ENCODE measurements at places on chromosomes 16 and 17. TPM values are rescaled to one million over a fixed set of nuclear protein-coding genes. Genes with fewer than 3 reads are reported as not detected.

Gene KRT32
- not detected for total RNA-seq

Gene CD300E
- total RNA-seq: not detected

Gene RPTOR
- 37.1 TPM for total RNA-seq

Gene QPRT
- 30.1 TPM for total RNA-seq

GRCh38 chr16:27322858-27323780, 9.3 kb downstream of the IL4R start:
- no peaks in the 10 kb centered on the region for H3K27me3 ChIP-seq
- no peak overlapping the region for H3K27ac ChIP-seq
- H3K4me3 ChIP-seq: no peak overlapping the region
- peaks cover 45% of the 10 kb centered on the region for H3K4me1 ChIP-seq
- peaks cover 2% of the 10 kb centered on the region for H3K36me3 ChIP-seq
- no peak for DNase-seq

DNA sequence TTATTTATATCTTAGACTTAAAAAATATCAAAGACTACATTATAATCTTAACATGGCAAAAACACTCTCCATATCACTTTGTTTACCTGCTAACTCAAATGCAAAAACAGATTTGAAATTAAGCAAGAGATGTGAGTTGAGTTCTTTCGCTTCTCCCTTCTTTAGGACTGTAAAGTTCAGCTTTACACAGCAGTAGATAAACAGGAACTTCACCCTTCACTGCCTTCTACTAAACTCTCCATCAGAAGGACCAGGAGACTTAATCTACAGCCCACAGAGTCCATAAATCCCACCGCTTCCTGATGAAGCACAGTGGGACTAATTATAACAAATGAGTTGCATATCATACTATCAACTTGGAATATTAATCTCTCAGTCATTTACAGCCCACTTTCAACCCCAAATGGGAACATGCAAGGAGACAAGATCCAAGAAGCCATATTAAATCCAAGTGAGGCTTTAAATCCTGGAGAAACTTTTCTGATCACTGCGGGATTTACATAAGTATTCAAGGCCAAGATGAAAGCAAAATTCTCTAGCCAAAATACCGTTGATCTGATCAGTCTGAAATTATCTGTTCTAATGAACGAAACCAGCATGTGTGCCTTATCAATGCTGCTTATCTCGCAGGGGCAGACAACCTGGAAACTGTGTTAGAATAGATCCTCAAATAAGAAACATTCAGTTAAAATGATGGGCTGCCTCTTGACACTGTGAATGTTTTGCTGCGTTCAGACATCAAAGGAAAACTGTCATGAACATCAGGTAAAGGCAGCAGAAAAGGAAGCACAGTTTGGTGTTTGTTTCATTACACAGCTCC, 1.6 kb downstream of the AMFR start:
- peak overlapping the region; percentile 96 for H3K27ac ChIP-seq
- no peaks in the 10 kb centered on the region for H3K36me3 ChIP-seq
- H3K4me1 ChIP-seq: peaks cover 52% of the 10 kb centered on the region
- peak overlapping the region; percentile 98 for H3K4me3 ChIP-seq
- no peak for DNase-seq

DNA sequence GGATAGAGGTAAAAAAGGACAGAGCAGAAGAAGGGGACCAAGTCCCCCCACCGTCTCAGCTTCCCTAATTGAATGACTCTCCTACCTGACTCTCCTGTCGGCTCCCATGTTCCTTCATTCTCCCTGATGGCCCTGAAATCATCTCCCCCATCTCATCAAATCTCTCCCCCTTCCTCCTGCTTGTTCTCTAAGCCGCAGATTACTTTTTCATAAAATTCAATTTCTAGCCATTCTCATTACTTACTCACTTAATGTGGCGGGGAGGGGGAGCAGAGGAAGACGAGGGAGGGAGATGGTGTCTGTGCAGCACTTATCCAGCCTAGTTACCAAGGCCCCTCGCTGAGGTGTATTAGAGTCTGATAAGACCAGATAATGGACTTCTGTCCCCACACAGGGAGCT, 161.5 kb downstream of the CCT6B start:
- H3K36me3 ChIP-seq: no peaks in the 10 kb centered on the region
- no peaks in the 10 kb centered on the region for H3K4me1 ChIP-seq
- no peak overlapping the region for H3K4me3 ChIP-seq
- H3K27ac ChIP-seq: no peak overlapping the region
- no peaks in the 10 kb centered on the region for H3K27me3 ChIP-seq
- no peak for DNase-seq

DNA sequence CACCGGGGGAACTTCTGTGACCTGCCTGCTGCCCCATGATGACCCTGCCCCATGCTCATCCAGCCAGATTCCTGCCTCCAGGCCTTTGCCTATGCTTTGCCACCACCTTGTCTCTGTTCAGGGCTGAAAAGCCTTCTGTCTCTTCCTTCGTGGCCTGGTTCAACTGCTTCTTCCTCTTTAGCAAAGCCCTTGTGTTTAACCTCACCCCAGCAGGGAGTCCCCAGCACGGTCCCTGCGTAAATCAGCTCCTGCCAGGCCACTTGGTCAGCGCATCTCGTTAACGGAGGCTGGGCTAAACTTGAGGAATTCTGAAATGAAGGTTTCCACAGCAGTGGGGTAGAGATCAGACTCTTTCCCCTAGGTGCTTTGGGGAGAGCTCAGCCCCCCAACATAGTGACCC, 16.1 kb upstream of the KCNJ12 start:
- no peak for DNase-seq
- no peaks in the 10 kb centered on the region for H3K36me3 ChIP-seq
- no peak overlapping the region for H3K4me3 ChIP-seq

GRCh38 chr17:5701381-5701780, 117.1 kb upstream of the NLRP1 start:
- H3K4me1 ChIP-seq: no peaks in the 10 kb centered on the region
- no peak for DNase-seq
- H3K27ac ChIP-seq: no peak overlapping the region
- no peak overlapping the region for H3K4me3 ChIP-seq
- peaks cover 6% of the 10 kb centered on the region for H3K27me3 ChIP-seq

DNA sequence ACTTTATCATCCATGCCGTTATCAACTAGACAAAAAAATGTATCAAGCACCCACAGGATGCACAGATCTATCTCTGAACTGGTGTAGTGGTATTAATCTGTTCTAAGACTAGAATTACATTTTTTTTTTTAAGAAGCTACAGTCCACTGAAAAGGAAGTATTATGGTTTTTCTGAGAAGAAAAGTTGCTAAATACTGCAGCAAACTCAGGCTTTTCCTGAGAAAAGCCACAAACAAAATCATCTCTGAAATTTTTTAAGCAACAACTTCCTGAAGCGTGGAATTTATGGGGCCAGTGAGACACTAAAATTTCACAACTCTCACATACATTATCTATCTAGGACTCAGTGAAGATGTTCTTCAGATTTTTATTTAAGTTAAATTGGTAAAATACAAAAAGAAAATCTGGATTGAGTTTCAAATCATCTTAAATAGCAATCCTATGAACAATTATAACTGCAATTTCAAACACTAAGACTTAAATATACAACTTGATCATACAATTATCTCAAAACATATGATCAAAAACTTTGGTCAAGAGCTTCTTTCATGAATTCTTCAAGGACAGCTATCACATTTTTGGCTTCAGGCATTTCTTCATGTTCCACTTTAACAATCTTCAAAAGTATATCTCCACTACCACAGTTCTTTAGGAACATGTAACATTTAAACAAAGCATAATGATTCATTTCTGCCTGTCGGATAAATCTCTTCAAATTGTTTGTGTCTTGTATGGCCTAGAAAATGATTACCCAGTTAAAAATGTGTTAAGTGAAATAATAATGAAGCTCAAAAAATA, 10.5 kb downstream of the C17orf75 start:
- no peak overlapping the region for H3K4me3 ChIP-seq
- no peak overlapping the region for H3K27ac ChIP-seq
- peaks cover 29% of the 10 kb centered on the region for H3K36me3 ChIP-seq
- H3K4me1 ChIP-seq: peaks cover 5% of the 10 kb centered on the region
- no peaks in the 10 kb centered on the region for H3K27me3 ChIP-seq

GRCh38 chr16:47928008-47928407, 227.8 kb downstream of the ABCC12 start:
- H3K4me1 ChIP-seq: no peaks in the 10 kb centered on the region
- no peak for DNase-seq
- H3K27me3 ChIP-seq: no peaks in the 10 kb centered on the region
- no peaks in the 10 kb centered on the region for H3K36me3 ChIP-seq
- no peak overlapping the region for H3K4me3 ChIP-seq
- no peak overlapping the region for H3K27ac ChIP-seq

- no peaks in the 10 kb centered on the region for H3K36me3 ChIP-seq
- H3K4me1 ChIP-seq: peaks cover 13% of the 10 kb centered on the region
- no peak overlapping the region for H3K27ac ChIP-seq
- H3K27me3 ChIP-seq: no peaks in the 10 kb centered on the region
- no peak overlapping the region for H3K4me3 ChIP-seq
These were observed 31.0 kb upstream of the DHRS7B start for GRCh38 chr17:21095735-21096134.

DNA sequence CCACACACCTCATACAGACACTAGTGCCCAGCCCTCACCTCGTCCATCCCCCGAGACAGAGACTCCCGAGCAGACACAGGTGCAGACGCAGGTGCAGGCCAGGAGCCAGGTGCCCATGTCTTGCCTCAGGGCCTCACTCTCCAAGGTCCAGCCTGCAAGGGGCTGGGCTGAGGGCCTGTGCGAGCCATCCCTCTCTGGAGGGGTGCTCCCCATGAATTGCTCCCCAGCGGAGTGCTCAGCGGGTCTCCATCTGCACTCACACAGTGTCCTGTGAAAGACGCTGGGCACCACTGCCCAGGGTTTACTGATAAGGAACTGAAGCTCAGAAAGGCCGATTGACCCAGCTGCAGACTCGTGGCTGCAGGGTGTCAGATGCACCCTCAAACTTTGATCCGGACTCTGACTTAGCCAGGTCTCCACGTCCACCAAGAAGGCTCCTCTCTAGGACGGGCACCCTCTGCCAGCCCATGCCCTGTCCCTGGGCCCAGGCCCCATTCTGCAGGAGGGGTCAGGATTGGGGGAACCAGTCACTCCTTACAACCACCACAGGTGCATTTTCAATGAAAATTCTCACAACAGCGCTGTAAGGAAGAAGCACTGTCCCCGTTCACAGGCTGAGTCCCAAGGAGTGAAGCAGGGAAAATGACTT, 16.9 kb downstream of the POLR3K start:
- no peak overlapping the region for H3K4me3 ChIP-seq
- H3K27ac ChIP-seq: no peak overlapping the region
- H3K4me1 ChIP-seq: no peaks in the 10 kb centered on the region
- no peaks in the 10 kb centered on the region for H3K27me3 ChIP-seq
- peak; percentile 76 for DNase-seq
- no peaks in the 10 kb centered on the region for H3K36me3 ChIP-seq

- no peak overlapping the region for H3K4me3 ChIP-seq
- no peaks in the 10 kb centered on the region for H3K36me3 ChIP-seq
- peaks cover 22% of the 10 kb centered on the region for H3K27me3 ChIP-seq
- H3K4me1 ChIP-seq: peaks cover 12% of the 10 kb centered on the region
- H3K27ac ChIP-seq: no peak overlapping the region
These were observed 39.6 kb upstream of the ADGRG1 start for GRCh38 chr16:57588831-57589230.

GRCh38 chr16:72482695-72483094, 310.7 kb upstream of the PMFBP1 start:
- peaks cover 6% of the 10 kb centered on the region for H3K36me3 ChIP-seq
- DNase-seq: no peak
- H3K4me1 ChIP-seq: peaks cover 34% of the 10 kb centered on the region
- H3K4me3 ChIP-seq: no peak overlapping the region

DNA sequence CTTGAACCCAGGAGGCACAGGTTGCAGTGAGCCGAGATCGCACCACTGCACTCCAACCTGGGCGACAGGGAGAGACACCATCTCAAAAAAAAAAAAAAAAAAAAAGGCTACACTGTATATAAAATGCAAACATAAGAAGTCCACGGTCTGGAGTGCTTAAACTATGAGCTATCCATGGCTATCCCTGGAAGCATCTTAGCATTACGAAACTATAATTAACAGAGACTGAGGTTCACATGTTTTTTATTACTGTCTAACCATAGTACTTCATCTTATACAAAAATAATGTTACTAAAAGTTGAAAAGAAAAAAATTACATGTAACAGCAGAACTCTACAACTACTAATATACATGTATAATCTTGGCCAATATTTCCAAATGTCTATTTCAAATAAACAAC, 32.8 kb downstream of the HELZ start:
- no peaks in the 10 kb centered on the region for H3K27me3 ChIP-seq
- H3K4me3 ChIP-seq: no peak overlapping the region
- peaks cover 25% of the 10 kb centered on the region for H3K4me1 ChIP-seq
- H3K27ac ChIP-seq: peak overlapping the region; percentile 50
- DNase-seq: no peak

DNA sequence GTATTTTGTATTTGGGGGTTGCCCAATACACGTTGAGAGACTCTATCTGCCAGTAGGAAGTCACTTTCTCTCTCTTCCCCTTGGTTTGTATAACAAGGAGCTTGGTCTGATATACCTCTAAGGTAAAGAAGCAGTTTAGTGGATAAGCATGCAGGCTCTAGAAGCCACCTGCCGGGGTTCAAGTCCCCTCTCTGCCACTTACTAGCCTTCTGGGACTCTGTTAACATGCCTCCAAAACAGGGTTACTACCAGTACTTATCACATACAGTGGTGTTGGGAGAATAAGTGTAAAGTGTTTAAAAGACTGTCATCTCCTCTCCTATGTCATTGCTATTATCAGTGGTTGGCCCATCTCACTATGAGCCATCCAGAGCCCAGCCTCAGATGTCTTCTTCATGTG, 156.1 kb upstream of the HS3ST3A1 start:
- H3K36me3 ChIP-seq: no peaks in the 10 kb centered on the region
- no peak overlapping the region for H3K27ac ChIP-seq
- H3K4me3 ChIP-seq: no peak overlapping the region
- DNase-seq: no peak
- no peaks in the 10 kb centered on the region for H3K4me1 ChIP-seq
- peaks cover 13% of the 10 kb centered on the region for H3K27me3 ChIP-seq

DNA sequence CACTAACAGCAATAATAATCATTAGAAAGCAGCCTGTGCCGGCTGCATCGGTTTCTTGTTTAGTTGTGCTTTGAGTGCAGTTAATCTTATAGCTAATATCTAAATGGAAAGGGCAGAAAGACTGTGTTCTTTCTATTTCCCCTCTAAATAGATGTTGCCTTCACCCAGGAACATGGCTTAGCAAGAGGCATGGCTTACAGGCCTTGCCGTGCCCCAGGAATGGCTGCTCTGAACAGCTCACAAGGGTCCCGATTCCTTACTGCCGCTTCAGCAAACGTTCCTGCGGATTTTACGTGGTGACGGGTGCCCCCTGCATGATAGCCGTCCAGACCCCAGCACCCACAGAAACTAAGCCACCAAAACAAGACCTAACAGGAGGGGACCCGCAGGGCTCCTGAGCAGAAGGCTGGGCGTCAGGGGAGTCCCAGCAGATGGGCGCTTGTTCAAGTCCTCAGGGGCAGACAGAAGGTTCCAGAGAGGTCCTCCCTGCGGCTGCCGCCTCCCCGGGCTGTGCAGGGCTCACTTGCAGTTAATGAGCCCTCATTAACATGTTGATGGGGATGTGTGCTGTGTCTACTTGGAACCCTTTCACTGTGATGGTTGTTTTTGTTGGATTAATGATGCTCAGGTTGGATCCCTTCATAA, 52.5 kb upstream of the ENPP7 start:
- no peaks in the 10 kb centered on the region for H3K36me3 ChIP-seq
- no peak overlapping the region for H3K4me3 ChIP-seq
- H3K27ac ChIP-seq: no peak overlapping the region
- no peaks in the 10 kb centered on the region for H3K4me1 ChIP-seq
- H3K27me3 ChIP-seq: peaks cover 40% of the 10 kb centered on the region

- no peak for DNase-seq
- H3K27me3 ChIP-seq: no peaks in the 10 kb centered on the region
- H3K4me1 ChIP-seq: no peaks in the 10 kb centered on the region
These were observed 761.6 kb upstream of the RBFOX1 start for GRCh38 chr16:6571044-6571443.
